ENCODE measurements at places on chromosomes 16 and 17.
A peak's percentile ranks its signal among the peaks of the same experiment; 100 is the strongest.

GRCh38 chr17:15917438-15918027 is 27.4 kb upstream of the ADORA2B start:
- DNase-seq = no peak

DNA sequence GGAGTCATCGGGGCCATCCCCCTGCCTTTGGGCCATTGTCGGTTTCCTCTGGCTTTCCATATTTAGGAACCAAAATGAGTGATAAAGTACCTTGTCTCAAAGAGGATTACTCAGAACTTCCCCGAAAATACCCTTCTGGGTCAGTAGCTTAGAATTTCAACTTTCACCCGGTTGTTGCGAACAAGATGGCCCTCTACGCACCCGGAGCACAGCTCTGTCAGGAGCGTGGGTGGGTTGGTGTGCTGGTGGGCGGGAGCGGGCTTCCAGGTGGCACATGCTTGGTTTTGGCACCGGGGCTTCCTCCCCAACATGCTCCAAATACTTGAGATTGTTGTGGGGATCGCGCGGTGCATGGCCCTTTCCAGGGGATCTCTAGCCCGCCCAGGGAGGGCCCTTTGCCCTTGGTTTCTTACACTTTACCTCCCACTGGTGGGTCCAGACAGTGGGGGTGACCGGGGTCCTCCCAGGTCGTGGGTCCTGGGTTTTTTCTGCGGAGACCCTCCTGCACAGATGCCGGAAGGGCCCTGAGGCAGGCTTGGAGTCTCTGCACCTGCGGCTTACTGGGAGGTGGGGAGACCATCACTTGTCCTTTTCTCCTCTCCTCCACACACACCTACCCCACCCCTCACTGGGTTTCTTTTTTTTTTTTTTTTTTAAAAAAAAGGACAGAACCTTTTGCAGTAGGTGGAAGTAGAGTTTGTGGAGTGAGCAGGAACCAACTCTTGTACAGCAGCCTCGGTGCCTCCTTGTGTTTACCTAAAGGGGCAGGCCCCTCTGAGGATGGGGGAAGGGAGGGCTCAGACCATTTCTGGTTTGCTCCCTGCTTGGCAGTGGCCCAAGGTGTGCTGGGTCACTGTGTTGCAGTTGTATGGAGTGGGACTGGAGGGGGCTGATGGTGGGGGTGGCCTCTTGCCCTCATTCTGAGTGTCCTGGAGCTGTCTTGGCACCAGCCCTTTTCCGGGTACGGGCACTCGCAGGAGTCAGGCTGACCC is 142.1 kb downstream of the SEC14L1 start:
- no peak for DNase-seq

- peak; percentile 98 for DNase-seq
Measured at GRCh38 chr17:5584383-5585286, at the start of gene NLRP1. Gene NLRP1, minus strand, starts transcription at chr17:5584509. Its CDS starts 552 bp downstream, at chr17:5583957.

DNA sequence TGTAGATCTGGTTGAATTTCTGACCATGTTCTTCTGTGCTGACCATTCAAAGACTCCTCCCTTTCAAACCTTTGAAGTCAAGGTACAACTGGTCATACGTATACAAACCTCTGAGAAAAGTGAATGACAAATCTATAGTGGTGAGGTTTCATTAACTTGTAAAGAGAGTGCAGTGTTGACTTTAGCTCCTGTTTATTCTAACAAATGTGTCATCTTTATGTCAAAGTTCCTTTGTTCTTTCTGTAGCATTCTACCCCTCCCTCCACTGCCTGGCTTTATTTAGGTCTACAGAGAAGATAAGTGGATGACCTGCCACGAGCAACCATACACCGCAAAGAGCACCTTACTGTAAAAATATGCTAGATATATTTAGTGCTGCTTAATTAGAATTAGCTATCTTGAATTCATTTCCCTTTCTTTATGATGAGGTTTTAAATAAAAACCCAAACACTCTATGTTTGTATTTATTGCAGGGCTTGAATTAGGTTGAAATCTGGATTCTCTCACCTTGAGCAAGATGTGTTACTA is 520.0 kb upstream of the CDH11 start:
- DNase-seq = no peak

- DNase-seq = no peak
Measured at GRCh38 chr16:27712251-27712711, 162.3 kb downstream of the KATNIP start.

DNA sequence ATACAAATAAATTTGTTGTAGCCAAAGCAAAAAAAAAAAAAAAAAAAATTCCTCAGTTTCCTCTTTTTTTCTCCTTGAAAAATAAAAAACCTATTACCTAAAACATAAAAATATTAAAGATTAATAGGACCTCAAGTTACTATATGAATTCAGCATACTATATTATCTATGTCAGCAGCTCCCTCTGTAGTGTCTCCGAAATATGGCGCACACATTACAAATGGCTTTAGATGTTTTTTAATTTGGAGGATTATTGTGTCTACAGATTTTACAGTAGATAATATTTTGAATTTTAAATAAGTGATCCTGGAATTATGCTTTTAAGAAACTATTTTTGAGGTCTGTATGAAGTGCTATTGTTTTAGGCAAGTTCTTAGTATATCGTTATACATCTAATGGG is 94.4 kb downstream of the NLK start:
- no peak for DNase-seq

GRCh38 chr16:84091460-84091859 is 25.3 kb downstream of the MBTPS1 start:
- no peak for DNase-seq

- peak; percentile 28 for DNase-seq
Measured at GRCh38 chr17:60526726-60527125, 684 bp upstream of the APPBP2 start.

- no peak for DNase-seq
Measured at GRCh38 chr16:87319011-87319410, 1.8 kb upstream of the C16orf95 start.

- DNase-seq = no peak
Measured at GRCh38 chr16:27539120-27539519, 10.6 kb downstream of the GTF3C1 start.

- DNase-seq = no peak
Measured at GRCh38 chr16:11824362-11824761, 27.0 kb downstream of the RSL1D1 start.

DNA sequence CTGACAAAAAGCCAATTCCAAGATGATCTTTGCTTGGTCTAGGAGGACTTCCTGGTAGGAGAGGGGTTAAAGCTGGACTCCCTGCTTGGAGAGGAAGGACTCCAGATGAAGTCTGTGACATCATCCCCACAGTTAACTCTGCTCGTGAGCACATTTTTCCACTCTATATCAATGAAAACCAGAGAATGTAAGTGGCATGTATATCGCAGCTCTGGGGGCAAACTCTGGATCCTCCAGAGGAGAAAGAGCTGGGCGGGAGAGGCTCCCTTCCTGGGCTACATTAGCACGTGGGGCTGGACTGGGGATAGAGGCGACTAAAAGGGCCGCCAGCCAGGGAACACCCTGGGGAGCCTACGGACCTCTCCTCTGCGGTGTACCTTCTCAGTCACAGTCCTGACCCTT is 34.1 kb downstream of the HIC1 start:
- DNase-seq = peak; percentile 51

Measured in ELR (cell line).